ENCODE measurements at places on chromosomes 2 and 18. TPM values are rescaled to one million over a fixed set of nuclear protein-coding genes. Genes with fewer than 3 reads are reported as not detected.

ASXL3 gene
- total RNA-seq: not detected

ZSWIM2 gene
- total RNA-seq: not detected

AP1S3 gene
- 35.4 TPM for total RNA-seq

LNPK gene
- 13.2 TPM for total RNA-seq

AQP4 gene
- total RNA-seq: not detected
